Activated T-cell treated with anti-CD3 and anti-CD28 coated beads for 24 hours (primary cell): ENCODE measurements at places on chromosomes 1 and 21.

GRCh38 chr1:29459620-29459945, 223.3 kb downstream of the PTPRU start:
- no peak for DNase-seq

- DNase-seq: no peak
Measured at GRCh38 chr1:109156916-109157385, 43.0 kb downstream of the ELAPOR1 start.

- no peak for DNase-seq
Measured at GRCh38 chr1:245615001-245615400, 460.2 kb downstream of the KIF26B start.

DNA sequence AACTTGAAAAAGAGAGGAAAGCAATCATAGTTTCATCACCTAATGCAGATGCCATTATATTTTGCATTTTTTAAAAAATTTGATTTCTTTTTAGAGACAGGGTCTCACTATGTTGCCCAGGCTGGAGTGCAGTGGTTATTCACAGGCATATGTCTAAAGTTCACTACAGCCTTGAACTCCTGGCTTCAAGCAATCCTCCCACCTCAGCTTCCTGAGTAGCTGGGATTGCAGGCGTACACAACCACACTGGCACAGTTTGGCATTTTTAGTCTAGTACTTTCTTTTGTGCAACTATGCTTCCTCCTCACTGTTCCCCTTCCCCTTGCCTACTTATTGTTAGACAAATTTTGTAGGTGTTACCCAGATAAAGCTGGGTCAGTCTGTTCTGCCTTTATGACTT, 18.0 kb downstream of the RHOU start:
- no peak for DNase-seq

GRCh38 chr1:219041818-219042217, 131.9 kb upstream of the LYPLAL1 start:
- DNase-seq: no peak

DNA sequence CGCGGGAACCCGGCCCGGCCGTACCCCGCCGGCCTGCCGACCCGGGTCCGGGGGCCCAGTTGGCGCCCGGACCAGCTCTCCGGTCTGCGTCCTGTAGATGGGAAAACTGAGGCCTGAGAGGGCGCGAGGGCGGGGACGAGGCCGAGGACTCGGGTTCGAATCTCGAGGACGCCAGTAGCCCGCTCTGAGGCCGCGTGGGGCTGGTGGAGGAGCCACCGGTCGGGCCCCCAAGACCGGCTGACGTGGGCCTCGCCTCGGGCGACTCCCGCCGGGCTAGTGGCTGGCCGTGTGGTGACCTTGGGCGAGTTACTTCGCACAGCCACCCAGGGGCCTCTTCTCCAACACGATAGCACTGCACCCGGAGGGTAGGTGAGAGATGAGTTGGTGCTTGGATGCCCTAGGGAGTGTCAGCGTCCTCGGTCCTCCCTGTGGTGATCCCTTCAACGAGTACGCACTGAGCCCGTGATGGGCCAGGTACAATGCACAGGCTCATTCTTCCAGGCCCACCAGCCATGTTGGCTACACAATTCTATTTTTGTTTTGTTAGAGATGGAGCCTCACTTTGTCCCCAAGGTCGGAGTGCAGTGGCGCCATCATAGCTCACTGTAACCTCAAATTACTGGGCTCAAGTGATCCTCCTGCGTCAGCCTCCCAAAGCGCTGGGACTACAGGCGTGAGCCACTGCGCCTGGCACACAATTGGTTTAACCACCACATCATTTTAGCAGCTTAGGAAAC, 404 bp upstream of the SCMH1 start:
- DNase-seq: no peak

DNA sequence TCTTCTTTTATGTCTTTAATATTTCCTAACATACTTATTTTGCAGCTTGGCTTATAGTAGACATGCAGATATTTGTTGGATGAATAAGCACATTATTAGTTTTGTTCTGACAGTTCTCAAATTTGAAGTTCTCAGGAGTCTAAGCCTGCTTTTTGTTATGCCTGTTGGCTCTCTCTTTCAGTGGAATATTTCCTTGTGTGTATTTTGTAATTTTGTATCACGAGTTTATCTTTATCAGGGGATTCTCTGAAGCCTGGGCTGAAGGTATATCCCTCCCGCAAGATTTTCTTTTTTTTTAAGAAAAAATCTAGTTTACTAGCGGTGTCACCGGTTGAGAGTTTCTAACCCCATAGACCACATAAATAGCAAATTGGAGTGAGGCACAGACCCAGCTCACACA, 105.9 kb downstream of the RGL1 start:
- no peak for DNase-seq

DNA sequence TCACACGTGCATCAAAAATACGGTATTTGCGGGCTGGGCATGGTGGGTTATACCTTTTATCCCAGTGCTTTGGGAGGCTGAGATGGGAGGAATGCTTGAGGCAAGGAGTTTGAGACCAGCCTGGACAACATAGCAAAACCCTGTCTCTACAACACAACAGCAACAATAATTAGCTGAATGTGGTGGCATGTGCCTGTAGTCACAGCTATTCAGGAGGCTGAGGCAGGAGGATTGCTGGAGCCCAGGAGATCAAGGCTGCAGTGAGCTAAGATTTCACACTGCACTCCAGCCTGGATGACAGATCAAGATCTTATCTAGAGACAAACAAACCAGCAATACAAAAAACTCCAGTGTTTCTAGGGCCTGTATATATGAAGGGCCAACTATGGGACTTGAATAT, 30.6 kb downstream of the PTPRU start:
- no peak for DNase-seq

GRCh38 chr1:228370941-228371740, 35.5 kb downstream of the TRIM11 start:
- DNase-seq: no peak

DNA sequence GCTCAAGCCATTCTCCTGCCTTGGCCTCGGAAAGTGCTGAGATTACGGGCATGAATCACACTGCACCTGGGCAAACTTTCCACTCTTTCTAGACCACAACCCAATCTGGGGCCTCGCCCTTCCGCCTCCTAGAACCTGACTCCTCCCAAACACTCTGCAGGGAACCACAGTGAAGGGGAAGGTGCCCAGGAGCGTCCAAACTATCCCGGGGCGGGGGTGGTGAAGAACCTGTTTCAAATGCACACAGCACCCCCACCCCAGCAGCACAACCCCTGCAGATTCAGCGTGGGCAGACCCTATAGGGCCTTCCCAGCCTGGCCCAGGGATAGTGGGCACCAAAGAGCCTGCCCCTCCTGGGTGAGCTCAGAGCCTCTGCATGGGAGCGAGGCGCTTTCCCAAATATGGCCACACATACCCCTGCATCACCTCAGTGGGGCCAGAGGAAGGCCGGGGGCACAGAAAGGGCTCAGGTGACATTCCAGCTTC, 86.9 kb downstream of the STUM start:
- peak; percentile 52 for DNase-seq

DNA sequence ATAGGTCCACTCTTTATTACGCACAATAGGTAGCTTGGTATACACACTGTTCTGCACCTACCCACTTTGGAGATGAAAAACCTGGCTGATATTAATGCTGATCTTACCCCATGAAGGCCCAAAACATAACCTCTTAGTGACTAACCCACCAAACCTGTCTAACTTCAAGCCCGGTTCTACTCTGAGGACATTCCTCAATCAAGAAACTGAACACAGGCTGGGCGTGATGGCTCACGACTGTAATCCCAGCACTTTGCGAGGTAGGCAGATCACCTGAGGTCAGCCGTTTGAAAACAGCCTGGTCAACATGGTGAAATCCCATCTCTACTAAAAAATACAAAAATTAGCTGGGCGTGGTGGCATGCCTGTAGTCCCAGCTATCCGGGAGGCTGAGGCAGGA, 50.5 kb downstream of the EYA3 start:
- DNase-seq: no peak

DNA sequence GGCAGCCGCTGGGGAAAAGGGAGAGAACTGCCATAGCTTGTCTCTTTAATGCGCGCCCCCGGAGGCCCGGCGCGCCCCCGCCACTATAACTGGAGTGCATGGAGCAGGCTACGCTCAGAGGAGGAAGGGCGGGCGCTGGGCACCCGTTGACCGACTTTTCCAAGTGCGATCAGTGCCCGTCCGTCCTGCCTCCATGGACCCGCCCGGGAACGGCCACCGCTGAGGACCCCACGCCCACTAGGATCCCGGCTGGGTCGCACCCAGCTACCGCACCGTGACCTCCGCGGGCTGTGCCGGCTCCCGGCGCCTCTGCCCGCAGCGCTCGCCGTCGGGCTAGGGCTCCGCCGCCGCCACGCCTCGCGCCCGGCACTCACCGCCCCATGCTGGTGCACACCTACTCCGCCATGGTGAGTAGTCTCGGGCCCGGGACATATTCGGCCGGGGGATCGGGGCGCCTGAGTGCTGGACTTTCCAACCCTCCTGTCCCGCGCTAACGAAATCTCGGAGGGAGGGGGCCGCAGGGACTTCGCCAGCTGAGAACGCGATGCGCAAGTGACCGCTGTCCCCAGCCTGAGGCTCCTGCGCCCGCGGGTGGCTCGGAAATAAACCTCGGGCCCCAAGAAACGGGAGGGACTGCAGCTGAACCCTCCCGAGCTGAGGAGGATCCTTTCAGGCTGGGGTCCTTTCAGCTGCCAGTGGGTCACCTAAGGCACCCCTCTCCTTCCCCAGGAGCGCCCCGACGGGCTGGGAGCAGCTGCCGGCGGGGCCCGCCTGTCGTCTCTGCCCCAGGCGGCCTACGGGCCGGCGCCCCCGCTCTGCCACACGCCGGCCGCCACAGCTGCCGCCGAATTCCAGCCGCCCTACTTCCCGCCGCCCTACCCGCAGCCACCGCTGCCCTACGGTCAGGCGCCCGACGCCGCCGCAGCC, at the start of gene TFAP2E:
TFAP2E (plus strand) TSS at position 117 of the 927 bp plus-strand sequence; CDS start at position 381, 264 bp downstream.
- DNase-seq: no peak

DNA sequence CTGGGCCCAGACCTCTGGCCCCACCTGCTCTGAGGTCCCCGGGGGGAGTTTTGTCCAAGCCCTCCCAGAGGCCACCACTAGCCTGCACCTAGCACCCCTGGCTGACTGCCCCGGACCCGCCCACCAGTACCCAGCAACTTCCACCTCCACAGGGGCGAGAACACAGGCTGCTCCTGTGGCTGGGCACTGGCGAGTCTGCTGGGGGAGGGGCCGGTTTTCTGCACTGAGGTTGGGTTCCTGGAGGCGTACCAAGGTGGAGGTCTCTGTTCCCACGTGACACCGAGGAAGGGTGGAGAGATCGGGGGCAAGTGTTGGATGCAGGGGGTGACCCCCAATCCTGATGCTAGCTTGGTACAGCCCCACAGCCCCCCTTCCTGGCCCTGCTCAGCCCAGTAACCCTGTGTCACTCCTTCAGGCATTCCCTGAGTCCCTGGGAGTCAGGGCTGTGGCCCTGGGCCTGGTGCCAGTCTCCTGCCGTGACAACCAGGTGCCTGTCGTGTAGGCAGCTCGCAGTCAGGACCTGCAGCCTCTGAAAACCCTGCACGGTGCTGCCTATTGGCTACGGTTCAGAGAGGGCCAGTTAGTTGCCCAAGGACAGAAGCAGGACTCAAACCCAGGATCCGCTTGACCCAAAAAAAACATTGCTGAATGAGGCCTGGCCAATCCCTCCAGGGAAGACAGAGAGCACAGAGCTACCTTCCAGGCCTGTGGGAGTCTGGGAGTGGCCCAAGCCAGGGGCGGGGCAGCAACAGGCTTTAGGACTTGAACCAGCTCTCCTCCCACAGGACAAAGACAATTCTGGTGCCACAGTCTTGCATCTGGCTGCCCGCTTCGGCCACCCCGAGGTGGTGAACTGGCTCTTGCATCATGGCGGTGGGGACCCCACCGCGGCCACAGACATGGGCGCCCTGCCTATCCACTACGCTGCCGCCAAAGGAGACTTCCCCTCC, 3.1 kb downstream of the ESPN start:
- no peak for DNase-seq

GRCh38 chr1:165014753-165015152, 341.8 kb downstream of the LMX1A start:
- no peak for DNase-seq

GRCh38 chr1:7249516-7249915, 464.3 kb downstream of the CAMTA1 start:
- no peak for DNase-seq

DNA sequence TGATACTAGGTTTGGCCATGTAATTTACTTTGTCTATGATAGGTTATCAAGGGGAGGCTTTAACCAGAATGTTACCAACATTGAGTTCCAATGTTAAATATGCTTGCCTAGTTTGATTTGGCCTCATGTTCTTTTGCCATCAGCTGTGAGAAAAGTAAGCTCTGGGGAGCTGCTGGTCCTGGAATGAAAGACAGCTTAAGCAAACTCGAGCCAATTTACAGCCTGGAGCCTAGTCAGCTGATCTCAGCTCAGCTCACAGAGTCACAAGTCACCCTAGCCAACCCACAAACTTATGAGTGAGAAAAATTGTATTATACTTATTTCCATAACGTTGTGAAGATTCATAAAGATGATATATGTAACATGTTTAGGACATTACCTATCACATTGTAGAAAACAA, 426.7 kb downstream of the RWDD3 start:
- no peak for DNase-seq
